ENCODE measurements at places on chromosomes 13 and 19.

DNA sequence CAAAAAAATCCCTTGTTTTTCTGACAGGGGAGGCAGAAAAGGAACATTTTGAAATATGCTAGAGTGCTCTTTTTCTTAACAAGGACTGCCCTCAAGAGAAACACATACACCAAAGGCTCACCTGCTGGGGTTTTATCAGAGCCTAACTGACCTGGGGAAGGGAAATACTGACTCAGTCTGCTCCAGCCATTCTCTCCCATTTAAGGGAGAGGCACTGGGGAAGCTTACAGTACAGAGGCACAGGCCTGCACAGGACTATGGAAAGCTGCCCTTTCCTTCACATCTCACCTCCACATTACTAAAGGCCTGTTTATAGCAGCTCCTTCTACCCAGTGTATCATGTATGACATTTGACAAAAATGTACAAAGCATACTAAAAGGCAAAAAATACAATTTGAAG, 30.3 kb downstream of the TNFRSF19 start:
- DNase-seq = no peak

GRCh38 chr13:40060296-40061007, 405.0 kb downstream of the COG6 start:
- no peak for DNase-seq

- no peak for DNase-seq
Observed at GRCh38 chr13:26699197-26699490, 61.4 kb downstream of the GPR12 start.

- DNase-seq = no peak
Observed at GRCh38 chr13:46698014-46698413, 98.9 kb downstream of the ESD start.

DNA sequence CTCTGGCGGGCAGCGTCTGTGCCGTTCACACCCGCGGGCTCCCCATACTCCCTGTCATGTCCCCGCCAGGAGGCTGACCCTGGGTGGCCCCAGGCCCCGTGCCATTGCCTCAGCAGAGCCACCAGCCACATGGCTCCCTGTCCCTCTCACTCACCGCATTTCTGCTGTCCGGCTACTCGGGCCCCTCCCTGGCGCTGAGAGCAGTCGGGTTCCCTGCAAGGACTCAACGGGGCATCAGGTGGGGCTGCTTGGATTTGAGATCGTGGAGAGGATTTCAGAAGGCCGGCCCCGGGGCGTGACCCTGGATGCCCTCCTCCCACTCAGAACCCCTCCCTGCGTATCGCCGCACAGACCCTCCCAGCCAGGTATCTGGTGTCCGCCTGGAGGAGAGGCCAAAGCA, 142.1 kb downstream of the KDM4B start:
- DNase-seq = no peak

DNA sequence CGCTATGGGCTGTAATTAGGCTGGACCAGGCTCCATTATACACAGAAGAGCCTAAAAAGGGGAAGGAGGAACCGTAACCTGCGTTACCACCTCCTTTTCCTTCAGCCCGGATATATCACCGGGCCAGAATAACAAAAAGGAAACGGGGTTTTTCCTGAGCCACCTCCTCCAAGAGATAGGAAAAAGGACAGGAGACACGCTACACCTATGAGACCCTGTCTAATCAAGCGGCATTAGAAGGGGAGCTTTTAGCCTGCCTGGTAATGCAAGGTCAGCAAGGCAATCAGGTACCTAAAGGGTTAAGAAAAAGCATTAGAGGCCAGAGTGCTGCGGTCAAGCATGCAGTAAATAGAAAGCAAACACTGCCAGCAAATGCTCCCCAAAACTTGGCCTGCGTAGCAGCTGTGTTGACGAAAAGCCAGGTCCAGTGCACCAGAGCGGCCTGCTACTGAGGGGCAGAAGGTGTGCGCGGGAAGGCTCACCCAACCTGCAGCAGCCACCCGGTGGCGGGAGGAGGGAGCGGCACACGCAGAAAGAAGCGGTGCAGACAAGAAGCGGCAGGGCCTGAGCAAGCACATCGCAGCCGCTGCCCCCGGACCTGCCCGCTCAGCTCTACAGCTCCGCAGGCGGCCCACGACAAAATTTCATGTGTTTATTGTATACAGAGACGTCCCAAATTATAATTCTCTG, 1466.1 kb downstream of the UQCRFS1 start:
- DNase-seq = no peak

GRCh38 chr13:31956980-31957644, 74.5 kb upstream of the FRY start:
- no peak for DNase-seq

- DNase-seq = peak; percentile 75
Observed at GRCh38 chr13:76980075-76980718, 11.7 kb upstream of the CLN5 start.

DNA sequence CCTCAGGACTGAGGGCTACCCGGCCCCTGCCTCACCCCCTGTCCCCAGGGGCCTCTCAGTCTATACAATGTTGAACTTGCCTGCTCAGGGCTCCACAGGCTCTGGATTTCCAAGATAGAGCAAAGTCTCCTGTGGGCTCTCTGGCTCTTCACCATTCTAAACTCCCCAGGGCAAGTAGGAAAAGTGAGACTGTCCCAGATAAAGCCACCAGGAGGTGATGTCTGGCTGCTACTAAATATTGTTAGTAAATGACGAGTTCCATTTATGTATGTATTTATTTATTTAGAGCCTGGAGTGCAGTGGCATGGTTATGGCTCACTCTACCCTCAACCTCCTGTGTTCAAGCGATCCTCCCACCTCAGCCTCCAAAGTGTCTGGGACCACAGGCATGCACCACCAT, 73.6 kb upstream of the SIAH3 start:
- DNase-seq = no peak

DNA sequence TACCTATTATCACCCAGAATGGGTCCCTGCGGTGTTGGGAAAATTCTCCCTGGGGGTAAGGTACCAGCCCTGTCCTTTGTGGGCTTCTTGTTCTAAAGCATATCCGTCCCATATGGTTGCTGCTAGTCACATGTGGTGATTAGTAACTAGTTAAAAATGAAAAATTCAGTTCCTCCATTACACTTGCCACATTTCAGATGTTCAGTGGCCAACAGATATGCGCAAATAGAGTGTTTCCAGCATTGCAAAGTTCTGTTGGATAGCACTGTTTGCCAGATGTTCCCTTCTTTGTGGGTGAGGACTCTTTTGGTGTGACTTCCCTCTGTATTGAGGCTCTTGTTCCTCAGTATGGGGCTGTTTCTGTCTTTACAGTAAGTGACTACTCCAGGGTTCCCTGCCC, 3.8 kb downstream of the CNOT3 start:
- no peak for DNase-seq

DNA sequence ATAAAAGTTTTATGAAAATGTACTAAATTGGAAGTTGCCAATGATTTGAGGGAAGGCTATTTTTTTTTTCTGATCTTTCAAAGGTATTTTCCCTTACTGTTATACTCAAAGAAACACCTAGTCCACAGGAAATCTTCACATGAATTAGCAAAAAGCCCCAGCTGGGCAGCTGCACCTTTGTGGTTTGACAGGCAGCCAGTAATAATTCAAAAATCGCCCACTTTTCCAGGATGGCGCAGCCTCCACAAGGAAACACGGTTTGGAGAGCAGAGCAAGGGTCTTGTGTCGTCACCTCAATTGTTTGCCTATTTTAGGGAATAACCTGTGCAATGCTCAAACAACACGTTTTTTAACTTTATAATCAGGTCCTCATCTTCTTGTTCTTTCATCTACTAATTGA, 324.9 kb upstream of the GPC6 start:
- DNase-seq = no peak

- DNase-seq = no peak
Observed at GRCh38 chr13:73657821-73658540, 476.2 kb downstream of the KLF12 start.

GRCh38 chr19:45179072-45179891, 698 bp downstream of the BLOC1S3 start:
- no peak for DNase-seq

DNA sequence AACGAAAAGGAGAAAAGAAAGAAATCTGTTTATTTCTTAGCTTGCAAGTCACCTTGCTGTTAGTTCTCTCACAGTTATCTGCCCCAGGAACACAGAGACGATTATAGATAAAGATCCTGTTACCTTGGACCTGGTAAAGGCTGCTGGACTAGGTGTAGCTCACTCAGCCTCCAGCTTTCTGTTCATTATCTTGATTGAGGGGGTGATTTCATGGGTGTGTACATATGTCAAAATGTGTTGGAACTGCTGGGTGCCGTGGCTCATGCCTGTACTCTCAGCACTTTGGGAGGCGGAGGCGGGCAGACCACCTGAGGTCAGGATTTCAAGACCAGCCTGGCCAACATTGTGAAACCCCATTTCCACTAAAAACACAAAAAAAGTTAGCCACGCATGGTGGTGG, 27.9 kb downstream of the CERS4 start:
- DNase-seq = no peak

GRCh38 chr13:48827709-48828108, 148.0 kb upstream of the FNDC3A start:
- no peak for DNase-seq

GRCh38 chr13:108326309-108326708, 56.8 kb downstream of the TNFSF13B start:
- no peak for DNase-seq

DNA sequence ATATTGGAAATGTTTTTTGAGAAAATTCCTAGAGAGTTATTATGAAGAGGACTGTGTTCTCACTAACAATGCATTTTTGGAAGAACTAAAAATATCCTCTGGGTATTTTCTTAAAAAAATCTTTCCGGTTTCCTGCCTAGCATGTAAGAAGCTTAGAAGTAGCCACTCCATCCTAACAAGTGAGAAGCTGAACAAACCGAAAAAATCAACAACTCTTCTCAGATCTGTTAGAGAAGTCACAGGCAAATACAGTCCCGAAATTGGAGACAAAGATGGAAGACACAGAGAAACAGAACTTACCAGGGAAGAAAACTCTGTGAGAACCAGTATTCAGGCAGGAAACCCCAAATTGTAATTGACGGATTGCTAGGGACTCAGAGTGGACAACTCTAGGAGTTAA, 173.0 kb downstream of the KLF12 start:
- no peak for DNase-seq

DNA sequence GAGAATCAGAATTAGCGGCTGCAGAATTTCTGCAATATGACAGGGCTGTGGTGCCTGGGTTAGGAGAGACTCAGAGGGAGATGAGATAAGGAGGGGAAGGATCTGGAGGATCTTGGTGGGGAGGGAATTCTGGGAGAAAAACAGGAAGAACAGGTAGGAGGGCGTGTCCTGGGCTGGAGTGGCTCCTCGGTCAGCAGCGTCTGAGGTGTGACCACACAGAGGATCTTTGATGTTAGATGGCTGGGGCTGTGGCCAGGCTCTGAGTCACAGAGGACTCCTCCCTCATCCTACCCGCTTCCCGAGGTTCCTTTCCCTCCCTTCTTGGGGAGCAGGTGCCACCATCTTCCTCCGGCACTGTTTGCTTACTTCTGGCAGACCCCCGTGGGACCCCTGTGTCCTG, 6.4 kb upstream of the KLK6 start:
- no peak for DNase-seq

DNA sequence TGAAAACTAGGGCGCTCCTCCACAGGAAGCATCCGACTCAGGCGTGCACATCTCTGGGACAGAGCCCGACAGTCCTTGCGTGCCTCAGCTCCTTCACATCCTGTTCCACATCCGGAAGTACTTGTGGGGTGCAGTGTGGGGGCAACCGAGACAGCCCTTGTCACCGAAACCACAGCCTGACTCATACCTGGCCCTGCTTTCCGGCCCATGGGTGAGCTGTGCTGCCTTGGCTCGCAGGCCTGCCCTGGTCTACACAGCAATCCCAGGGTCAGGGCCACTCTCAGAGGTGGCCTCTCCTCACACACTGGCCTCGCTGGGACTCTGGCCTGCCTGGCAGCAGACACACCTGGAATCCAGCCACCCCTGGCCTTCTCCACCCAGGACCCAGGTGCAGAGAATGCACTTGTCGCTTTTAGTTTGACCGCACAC, 100.4 kb downstream of the STK24 start:
- DNase-seq = peak; percentile 64

DNA sequence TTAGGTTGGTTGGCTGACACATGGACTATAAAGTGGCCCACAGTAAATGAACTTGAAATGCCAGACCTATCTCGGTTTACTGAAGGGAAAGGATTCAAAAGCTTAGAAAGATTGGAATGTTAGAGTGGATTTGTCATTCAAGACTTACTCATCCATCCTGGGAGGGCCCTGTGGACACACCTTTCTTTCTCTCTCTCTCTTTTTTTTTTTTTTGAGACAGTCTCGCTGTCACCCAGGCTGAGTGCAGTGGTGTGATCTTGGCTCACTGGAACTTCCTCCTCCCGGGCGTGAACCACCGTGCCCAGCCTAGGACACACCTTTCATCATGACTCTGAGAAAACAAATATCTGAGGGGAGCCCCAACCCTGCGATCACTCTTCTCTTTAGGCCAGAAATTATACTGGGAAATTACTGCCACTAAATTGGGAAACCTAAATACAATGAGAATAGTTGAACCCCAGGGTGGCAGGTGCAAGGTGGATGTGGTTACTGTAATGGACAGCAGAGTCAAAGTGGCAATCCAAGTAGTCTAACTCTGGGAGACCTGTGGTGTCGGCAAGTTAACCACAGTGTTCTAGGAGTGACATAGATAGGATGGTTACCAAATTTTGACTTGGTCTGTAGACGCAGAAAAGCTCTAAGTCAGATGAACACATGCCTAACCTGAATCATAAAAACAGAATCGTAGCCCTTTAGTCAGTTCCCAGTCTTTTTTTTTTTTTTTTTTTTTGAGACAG, 47.1 kb upstream of the ZMYM5 start:
- no peak for DNase-seq

GRCh38 chr19:19562665-19563347, 24.7 kb downstream of the CILP2 start:
- no peak for DNase-seq

GRCh38 chr13:49298903-49299605, 51.3 kb downstream of the CDADC1 start:
- no peak for DNase-seq

DNA sequence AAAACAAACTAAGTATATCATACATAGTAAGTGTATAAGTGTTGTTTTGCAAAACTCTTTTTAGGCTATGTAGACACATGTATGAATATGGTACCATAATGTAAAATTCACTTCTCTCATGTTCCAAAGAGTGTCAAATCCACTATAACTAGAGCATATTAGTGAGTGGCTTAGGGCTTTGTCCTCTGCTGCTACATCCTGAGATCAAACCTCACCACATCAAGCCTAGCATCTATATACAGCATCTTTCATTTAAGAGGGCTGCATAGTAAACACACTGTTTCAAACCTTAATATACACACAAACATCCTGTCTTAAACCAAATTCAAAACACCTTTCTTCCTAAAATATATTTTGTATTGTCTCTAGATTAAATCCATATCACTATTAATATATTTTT, 38.7 kb downstream of the ELF1 start:
- DNase-seq = no peak

- DNase-seq = peak; percentile 10
Observed at GRCh38 chr13:27130979-27131623, 40.5 kb downstream of the USP12 start.

- DNase-seq = no peak
Observed at GRCh38 chr19:44987148-44987675, 14.1 kb upstream of the RELB start.

- DNase-seq = no peak
Observed at GRCh38 chr19:44725684-44726083, 22.8 kb upstream of the BCL3 start.

- DNase-seq = no peak
Observed at GRCh38 chr19:54434873-54435214, 14.2 kb upstream of the LENG8 start.

- DNase-seq = no peak
Observed at GRCh38 chr19:6066661-6067646, 43.3 kb downstream of the RFX2 start.

Data from stimulated activated CD8-positive, alpha-beta memory T cell treated with anti-CD3 and anti-CD28 coated beads, Interleukin-15, amount 100 ng/mL, for 1 hour (primary cell).